Globus pallidus (tissue), 1 donor: ENCODE measurements at places on chromosomes 12 and 14.
A peak's percentile ranks its signal among the peaks of the same experiment; 100 is the strongest.

DNA sequence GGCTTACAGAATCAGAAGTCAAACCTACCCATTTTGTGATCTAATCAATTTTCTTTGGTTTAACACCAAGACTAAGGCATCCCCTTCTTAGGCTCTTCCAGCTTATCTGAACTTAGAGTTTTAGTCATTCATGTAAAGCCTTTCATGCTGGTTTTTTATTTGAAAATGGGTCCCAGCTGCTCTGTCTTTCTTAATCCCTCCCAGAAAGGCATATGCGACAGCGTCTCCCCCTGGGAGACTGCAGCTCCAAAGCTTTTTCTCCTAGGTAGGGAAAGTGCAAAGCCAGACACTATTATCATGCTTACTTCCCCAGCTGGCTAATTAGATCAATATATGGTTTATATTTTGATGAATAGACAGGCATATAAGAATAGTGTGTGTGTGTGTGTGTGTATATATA is 96.6 kb upstream of the E2F7 start:
- no peak for DNase-seq

DNA sequence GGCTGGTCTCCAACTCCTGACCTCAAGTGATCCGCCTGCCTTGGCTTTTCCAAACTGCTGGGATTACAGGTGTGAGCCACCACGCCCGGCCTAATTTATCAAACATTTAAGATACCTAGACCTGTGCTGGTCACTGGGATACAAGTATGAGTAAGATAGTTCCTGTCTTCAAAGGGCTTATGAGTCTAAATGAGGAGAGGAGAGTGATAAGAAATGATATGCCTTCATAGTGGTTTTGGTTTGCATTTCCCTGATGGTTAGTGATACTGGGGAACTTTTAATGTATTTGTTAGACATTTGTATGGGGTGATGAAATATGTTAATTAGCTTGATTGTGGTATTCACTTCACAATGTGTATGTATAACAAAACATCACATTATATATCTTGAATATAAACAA is 21.2 kb downstream of the TMED10 start:
- no peak for DNase-seq

DNA sequence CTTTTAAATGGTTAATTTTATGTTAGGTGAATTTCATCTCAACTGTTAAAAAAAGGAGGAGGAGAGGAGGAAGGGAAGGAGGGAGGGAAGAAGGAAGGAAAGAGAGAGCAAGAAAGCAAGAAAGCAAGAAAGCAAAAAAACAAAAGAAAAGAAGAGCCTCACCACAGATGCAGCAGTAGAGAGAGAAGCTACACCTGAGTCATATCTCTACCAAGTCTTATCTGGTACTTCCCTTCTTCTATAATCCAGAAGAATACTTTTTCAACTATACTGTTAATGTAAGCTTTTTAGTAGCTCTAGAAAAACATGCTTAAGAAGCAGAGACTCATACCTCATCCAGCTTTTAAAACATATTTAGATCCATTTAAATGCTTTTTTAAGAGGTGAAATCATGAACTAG is 5.6 kb upstream of the IL26 start:
- DNase-seq = no peak

DNA sequence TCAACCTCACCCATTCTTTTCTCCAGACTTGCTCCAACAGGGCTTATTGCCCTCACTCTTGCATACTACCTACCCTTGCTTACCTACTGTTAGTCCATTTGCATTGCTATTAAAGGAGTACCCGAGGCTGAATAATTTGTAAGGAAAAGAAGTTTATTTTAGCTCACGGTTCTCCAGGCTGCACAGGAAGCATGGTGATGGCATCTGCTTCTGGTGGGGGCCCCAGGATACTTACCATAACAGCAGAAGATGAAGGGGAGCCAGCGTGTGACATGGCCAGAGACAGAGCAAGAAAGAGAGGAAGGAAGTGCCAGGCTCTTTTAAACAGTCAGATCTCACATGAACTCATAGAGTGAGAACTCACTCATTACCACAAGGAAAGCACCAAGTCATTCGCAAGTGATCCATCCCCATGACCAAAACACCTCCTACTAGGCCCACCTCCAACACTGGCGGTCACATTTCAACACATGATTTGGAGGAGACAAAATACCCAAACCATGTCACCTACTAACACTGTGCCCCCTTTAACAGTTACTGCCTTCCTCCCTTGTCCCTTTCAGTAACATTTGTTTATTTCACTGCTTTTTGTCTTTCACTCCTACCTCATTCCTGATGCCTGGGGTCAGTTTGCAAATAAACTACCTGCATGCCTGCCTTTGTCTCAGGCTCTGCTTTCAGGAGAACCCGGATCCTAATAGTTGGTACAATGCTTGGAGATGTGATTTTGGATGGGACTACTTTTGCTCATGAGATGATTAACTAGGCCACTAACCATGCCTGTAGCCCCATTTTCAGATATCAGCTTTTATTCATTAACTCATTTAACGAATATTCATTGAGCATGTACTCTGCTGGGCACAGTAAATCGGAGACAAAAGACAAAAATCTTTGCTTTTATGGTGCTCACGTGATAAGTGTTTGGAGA is 41.6 kb upstream of the CSRP2 start:
- DNase-seq = no peak

GRCh38 chr14:54348001-54348611 is 48.7 kb upstream of the CDKN3 start:
- peak; percentile 69 for DNase-seq

DNA sequence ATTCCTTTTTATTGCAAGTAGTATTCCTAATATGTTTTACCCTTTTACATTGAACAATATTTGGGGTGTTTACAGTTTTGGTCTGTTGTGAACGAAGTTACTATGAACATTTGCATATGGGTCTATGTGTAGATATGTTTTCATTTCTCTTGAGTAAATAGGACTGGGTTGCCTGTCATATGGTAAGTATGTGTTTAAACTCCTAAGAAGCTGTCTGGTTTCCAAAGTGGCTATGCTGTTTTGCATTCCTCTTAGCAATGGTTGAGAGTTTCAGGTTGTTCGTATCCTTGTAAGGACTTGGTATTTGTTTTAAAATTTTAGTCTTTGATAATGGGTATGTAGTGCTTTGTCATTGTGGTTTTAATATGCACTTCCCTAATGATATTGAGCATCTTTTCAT is 6.3 kb downstream of the METAP2 start:
- no peak for DNase-seq

- DNase-seq = no peak
Measured at GRCh38 chr14:100072783-100073346, 7.6 kb downstream of the EVL start.

DNA sequence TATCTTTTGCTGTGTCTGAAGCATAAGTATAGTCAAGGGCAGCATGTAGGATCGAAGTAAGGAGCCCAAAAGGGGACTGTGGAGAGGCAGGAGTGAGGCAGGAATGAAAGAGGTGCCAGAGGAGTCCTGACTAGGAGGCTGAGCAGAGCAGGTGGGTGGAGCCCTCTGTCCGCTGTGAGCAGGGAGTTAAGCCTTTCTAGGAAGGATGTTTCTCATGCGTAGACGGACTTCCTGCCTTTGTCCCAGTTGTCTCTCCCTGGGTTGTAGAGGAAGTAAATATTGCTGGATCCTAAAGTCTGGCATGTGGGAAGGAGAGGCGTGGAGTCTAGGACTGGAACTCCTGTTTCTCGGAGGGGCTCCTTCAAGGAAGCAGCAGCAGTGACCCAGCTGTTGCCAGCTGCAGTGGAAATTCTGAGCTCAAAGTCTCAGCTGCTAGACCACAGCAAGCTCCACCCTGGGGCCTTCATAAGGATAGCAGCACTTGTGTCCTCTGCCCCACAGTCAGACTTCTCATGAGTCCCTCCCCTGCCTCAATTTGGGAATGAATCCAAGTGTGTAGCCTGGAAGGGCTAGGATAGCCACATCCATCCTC is 44.0 kb downstream of the RBMS2 start:
- DNase-seq = peak; percentile 17

DNA sequence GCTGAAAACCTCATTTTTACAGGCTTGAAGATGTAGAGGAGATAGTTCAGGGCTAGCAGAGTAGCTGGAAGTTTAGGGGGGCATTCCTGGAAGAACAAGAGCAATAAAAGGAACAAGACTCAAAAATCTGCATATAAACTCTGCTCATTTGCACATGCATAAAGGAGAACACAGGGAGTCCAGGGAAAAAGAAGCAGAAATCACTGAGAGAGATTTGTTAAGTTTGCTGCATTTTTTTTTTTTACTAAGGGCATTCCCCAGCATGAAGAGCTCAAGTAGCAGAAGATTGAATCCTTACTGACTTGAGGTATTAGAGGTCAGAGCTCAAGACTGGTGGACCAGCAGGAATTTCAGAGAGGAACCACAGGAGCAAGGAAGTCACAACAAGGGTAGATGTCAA is 28.2 kb upstream of the BCL11B start:
- no peak for DNase-seq

GRCh38 chr12:84632556-84632955 is 280.0 kb downstream of the SLC6A15 start:
- no peak for DNase-seq
